ENCODE measurements at places on chromosomes 4 and X.

GRCh38 chrX:72020788-72021187 is 110.1 kb downstream of the NHSL2 start:
- no peak for DNase-seq

DNA sequence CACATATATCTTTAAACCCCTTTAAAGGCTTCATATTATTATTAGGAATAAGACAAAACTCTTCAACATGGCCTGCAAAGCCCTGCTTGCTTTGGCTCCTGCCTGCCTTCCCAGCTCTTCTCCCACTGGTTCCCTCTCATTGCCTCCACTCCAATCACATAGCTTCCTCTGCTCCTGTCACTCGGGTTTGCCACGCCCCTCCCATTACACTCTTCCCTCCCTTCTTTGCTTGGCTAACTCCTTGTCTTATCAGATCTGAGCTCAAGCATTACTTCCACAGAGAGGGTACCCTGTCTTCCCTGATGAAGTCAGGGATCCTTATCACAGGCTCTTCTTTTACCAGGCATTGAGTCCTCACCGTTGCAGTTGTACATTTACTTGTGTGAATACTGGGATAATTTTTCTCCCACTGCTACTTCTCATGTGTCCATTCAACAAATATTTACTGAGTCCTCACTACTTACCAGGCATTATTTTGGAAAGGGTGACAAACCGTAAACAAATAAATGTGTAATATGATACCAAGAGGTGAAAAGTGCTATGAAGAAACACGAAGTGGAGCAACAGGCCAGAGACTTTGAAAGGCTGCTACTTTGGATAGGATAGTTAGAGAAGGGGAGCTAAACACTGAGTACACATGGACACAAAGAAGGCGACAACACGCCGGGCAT is 3.2 kb upstream of the VGLL1 start:
- no peak for DNase-seq

GRCh38 chrX:69163936-69164741 is 1.1 kb downstream of the PJA1 start:
- peak; percentile 46 for DNase-seq

- DNase-seq = no peak
Observed at GRCh38 chr4:166991006-166991561, 243.2 kb downstream of the SPOCK3 start.

GRCh38 chrX:149961572-149961971 is 23.3 kb upstream of the EOLA2 start:
- DNase-seq = no peak

DNA sequence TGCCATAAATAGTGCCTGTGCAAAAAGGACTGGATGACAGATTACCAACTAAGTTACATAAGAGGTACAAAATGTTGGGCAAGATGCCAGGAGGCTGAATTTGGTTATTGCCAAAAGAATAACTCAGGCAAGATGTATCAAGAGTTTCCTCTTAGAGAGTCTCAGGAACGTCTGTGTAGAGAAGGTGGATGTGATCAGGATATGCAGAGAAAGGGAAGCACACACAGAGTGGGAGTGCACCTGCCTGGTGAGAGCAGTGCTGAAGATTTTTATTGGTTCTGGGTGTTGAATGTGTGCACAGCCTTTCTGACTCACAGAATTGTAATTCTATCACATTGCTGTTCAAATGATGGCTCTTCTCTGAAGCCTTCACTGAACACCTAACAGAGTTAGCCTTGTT is 156.8 kb upstream of the HS3ST1 start:
- DNase-seq = no peak

- no peak for DNase-seq
Observed at GRCh38 chrX:48785540-48786214, 713 bp upstream of the GATA1 start.

DNA sequence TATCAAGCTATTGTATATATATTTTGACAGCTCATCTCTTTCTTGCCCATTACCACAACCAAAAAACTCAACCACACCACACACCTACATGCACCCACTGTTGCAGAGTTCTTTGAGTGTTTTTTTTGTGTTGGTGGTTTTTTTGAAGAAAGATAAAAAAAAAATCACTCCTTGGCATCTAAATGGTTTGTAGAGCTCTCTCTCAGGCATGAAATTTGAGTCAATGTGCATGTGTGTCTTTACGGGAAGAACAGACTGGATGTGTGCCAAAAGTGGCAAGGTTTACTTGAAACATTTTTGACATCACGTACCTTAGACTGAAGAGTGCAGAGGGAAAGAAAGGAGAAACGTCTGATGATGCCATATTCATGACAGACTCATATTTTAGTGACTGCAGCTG is 154.2 kb downstream of the FHIP1A start:
- DNase-seq = no peak

GRCh38 chr4:48138511-48138910 is 4.5 kb upstream of the TXK start:
- no peak for DNase-seq

DNA sequence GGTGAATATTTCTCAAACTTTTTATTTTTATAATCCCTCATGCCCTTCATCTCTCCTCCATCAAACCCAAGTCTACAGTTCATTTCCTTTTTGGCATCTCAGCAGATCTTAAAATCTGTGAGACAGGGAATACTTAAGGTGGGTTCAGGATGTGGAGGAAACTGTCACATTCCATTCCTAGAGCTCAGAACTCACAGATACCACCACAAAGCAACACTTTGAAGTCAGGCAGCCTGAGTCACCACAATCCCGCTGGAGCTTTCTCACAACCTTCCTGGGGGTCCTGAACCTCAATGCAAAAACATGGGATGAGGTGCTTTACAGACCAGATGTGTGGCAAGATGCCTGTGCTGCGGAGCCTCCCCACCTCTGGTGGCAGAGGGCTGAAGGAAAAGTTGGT is 63.2 kb downstream of the HHIP start:
- DNase-seq = no peak

- DNase-seq = no peak
Observed at GRCh38 chrX:2596555-2597255, 94.4 kb upstream of the CD99 start.

- no peak for DNase-seq
Observed at GRCh38 chr4:102537269-102537668, 36.1 kb downstream of the NFKB1 start.

DNA sequence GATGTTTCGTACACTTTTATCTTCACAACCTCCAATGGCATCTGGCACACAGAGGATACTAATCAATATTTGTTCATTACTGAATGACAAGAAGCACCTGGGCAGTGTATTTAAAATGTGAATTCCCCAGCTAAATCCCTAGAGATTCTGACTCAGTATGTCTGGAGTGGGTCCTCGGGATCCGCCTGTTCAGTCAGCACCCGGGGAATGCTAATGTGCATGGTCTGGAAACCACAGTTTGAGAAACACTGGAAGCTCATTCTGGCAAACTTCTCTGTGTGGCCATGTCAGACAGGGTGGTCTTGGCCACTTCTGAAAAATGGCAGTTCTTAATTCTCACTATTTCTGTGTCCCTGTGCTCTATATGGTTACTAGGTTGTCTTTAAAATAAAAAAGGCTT is 138.8 kb upstream of the VCX start:
- no peak for DNase-seq

DNA sequence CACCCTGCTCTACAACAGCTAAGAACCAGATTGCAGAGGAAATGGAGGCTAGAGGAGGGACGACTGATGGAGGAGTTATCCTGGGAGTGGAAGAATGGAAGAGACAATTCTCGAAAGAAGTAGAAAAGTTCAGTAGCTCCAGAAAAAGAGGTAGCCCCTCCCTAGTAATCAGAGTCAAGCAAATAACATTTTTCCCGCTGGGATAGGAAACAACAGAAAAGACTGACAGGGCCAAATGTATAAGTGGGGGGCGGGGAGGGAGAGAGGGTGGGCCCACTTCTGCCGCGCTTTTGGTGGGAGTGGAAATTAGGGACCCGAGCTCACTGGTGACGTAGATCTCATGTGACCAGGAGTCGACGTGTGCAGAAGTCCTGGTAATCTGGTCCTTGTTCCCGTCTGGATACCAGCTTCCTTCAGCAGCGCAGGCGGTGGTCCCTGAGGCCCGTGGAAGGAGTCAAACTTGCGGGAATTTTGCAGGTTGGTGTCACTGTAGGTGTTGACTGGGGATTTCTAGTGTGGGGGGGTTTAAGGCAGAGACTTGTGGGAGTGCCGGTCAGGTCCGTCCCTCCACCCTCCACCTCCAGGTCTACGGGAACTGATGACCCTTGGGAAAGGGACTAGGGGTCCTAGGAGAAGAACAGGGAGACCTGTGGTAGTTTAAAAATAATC is at the start of gene TCEAL9:
Gene TCEAL9, plus strand, starts transcription at position 377 of the 669 bp plus-strand sequence. CDS start 1,179 bp downstream, outside the sequence.
- DNase-seq = no peak

DNA sequence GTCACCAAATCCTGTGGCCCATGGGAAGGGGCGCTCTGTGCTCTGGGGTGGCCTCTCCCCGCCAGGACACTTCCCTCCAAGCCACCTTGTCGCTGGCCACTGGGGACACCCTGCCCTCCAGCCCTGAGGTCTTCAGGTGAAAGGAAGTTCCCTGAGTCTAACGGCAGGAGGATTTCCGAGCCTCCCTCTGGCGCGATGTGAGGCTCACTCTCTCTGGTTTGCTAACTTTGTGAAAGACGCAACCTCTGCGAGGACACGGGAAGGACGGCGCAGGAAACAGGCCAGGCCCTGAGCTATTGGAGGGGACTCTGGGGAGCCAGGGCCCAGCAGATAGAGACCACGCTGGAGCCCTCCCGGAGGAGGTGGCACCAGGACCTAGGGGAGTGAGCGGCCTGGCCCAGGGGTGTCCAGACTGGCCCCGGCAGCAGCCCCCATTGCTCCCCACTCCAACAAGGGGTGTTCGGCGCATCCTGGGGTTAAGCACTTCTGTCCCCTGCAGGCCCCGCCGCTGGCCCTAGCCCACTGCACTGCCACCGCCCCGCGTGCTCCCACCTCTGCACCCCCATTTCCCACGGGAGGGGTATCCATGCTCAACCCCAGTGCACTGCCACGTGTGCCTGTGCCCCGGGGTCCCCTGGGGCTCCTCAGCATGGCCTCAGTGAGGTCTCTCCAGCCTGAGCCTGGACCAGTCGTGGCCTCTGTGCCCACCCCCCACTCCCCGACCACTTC is 72.2 kb upstream of the MXD4 start:
- DNase-seq = no peak

- no peak for DNase-seq
Observed at GRCh38 chr4:122044501-122044900, 92.6 kb upstream of the TRPC3 start.

- DNase-seq = no peak
Observed at GRCh38 chr4:69096111-69096656, at the start of gene UGT2B7. Gene UGT2B7, plus strand, starts transcription at chr4:69096474. Its CDS starts 47 bp downstream, at chr4:69096521.

DNA sequence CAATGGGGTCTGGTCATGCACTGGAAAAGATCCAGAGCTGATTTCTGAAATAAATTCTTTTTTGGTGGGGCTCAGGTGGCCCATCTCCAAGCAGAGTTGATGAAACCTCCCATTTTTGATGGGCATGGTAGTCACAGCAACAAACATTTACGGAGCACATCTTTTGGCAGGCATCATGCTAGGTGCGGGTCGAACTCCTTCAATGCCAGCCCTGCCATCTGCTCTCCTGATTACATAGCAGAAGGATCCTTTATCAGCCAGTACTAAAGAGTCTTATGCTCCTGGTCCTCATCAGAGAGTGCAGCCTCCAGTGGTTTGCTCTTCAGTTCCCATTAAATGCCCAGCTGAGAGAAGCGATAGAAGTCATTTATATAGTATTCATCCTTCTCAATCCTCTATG is 121.7 kb downstream of the GRXCR1 start:
- DNase-seq = no peak

DNA sequence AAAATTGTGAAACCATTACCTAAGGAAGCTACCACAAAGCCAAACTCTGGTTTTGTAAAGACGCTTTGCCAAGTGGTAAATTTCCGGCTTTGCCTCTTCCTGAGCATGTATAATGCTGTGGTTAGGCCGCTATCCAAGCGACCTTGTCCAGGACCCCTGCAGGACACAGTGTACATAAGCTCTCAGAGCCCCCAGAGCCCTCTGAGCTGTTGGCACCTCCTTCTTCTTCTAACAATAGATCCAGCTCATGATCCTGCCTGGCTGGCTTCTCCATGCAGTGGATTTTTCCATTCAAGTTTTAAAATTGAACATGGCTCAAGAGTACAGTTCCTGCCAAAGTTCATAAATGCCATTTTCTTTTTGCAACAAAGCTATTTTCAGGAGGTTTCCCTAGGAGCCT is 326.7 kb downstream of the MAPK10 start:
- no peak for DNase-seq

- no peak for DNase-seq
Observed at GRCh38 chrX:40090050-40090804, 7.5 kb downstream of the BCOR start.

GRCh38 chr4:28225689-28226353 is 1365.2 kb downstream of the STIM2 start:
- DNase-seq = no peak

DNA sequence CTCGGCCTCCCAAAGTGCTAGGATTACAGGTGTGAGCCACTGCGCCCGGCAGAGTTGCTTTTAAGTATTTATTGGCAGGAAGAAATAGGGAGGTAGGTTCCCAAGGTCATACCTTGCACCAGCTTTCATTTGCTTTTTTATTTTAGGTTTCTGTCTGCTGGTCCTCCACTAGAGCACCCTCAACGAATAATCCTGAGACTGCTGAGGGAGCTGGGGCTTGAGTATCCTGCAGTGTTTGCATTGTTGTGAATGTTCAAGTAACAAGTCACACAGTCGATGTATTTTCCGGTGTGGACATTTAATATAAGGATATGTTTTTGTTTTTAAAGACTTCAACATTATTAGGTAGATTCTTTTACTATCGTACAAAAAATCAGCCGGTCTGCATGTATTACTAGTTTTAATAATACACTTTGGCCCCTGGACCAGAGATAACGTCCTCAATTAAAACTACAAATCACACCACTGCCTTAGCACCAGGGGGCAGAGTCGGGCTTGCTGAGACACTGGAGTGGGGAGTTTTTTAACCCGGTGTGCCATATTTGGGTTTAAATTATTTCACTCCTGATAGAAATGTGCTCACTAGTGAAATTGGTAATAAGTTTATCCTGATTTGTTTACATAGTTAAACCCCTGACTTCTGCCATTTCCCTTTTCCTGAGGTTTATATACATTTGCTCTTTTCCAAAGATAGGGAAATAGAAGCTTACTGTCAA is 11.6 kb downstream of the SMIM20 start:
- DNase-seq = no peak

- no peak for DNase-seq
Observed at GRCh38 chr4:139686130-139686529, 20.5 kb downstream of the MGST2 start.

- DNase-seq = no peak
Observed at GRCh38 chr4:176999935-177000543, 207.3 kb upstream of the VEGFC start.

DNA sequence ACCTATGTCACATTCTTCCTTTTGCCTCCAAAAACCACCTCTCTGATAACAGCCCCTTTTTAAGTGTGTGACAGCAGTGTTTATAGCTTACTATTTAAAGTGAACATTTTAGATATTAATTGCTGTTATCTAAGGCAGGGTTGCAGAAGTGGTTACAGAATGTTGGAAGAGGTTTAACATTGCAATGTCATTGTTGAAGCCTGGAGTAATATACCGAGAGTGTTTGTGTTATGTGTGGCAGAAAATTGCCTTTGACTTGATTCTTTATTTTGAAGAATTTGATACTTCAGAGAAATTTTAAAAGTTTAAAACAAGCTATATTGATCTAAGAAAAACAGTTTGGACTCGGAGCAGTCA is 37.1 kb downstream of the SMARCAD1 start:
- no peak for DNase-seq

GRCh38 chr4:97491856-97492255 is 651.4 kb downstream of the STPG2 start:
- DNase-seq = no peak
